ENCODE measurements at places on chromosomes 2 and 18. TPM values are rescaled to one million over a fixed set of nuclear protein-coding genes. Genes with fewer than 3 reads are reported as not detected.

The SLC5A7 gene
- not detected for total RNA-seq

The SCN3A gene
- total RNA-seq, result 0.36 TPM

The VPS4B gene
- 41.3 TPM for total RNA-seq

The AQP12B gene
- not detected for total RNA-seq

The ACVR2A gene
- total RNA-seq, result 7.6 TPM

The FNDC4 gene
- 6.3 TPM for total RNA-seq

The CCT7 gene
- total RNA-seq, result 500 TPM

The AGAP1 gene
- 7.8 TPM for total RNA-seq

The CNGA3 gene
- total RNA-seq, result not detected

The MTX2 gene
- total RNA-seq, result 60.8 TPM

The DCTN1 gene
- total RNA-seq, result 88.8 TPM

GRCh38 chr18:48751727-48752468, 198.9 kb downstream of the SMAD7 start:
- DNase-seq, result no peak

DNA sequence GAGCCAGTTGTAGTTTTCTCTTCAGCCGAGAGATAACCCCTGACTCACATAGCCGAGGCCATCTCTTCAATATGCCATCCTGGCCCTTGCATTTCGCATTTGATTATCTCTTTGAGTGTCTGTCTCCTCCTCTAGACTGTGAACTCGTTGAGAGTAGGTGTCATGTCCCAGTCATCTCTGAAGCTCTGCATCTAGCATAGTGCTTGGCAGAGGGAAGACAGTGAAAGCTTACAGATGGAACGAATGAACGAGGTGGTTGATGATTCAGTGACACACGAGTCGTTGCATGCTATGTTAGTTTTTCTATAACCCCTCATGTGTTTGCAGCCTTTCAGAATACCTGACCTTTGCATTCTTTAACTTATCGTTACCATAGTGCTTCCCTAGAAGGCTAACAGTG, 59.9 kb upstream of the CYRIA start:
- DNase-seq, result no peak

DNA sequence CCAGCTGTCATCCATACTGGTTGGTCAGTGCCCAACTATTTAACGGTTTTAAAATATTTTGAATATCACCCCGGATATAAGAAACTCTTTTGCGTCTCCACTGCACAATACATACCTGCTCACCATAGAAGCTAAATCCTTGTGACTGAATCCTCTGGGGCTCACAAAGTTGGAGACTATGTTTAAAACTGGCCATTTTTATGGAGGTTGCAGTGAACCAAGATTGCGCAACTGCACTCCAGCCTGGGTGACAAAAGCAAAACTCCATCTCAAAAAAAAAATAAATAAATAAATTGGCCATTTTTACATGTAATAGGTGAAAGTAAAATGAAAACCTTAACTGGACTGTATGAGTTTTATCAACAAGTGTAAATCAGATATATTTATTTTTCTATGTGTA, 55.6 kb upstream of the TMEM17 start:
- DNase-seq, result no peak

DNA sequence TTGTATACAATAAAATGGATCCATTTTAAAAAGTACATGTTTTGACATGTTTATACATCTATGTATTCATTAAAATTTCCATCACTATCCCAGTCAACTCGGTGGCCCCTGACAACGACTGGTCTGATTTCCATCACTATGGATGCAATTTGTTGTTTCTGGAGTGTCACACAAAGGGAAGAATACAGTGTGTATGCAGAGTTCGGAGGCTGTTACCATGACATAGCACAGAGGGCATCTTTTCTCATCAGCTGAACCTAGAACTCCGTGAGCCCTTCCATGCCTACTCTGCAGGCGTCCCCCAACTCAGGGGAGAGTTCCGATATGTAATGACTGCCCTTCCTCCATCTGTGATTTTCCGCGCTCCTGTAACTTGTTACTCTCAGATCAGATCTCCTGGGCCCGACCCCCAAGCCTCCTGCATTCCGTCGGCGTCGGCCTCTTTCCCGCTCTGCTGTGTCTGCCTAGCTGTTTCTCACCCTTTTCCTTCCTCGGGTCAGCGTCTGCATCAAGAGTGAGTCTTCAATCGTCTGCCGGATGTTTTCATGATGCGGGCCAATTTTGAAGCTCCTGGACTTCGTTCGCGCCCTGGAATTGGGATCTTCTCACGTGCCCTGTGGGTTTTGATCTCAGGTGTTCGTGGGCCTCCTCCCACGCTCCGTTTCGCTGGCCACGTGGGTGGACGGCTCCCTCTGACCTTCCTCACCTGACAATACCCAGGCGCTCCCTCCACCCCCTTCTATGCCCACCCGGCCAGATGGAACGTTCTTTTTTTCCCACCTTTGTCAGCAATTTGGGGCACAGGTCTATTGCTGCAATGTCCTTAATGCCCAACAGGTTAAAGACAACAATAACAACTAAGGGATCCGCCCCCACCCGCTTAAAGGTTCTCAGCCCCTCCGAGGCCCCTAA, 161.0 kb downstream of the TWIST2 start:
- DNase-seq, result no peak

- DNase-seq, result no peak
Observed at GRCh38 chr18:55179425-55179824, 220.2 kb upstream of the CCDC68 start.

GRCh38 chr2:129912871-129913694, 66.4 kb upstream of the RAB6C start:
- no peak for DNase-seq

GRCh38 chr2:127927384-127927783, 41.6 kb upstream of the AMMECR1L start:
- DNase-seq, result no peak

DNA sequence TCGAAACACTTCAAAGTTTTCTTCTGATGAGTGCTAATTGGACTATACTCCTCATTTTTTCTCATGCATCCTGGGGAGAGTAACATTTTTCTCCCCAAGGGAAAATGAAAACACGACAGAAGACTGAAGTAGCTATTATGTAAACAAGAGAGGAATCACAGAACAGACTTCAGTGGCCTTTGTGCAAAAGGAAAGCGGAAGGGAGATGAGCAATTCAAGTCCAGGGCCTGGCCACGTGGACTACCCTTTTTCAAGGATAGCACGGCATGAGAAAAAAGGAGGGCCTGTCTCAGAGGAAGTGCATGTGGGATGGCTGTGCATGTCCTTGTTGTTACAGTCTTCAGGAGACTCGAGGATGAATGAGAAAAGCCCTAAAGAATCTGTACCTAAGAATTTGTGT, 43.8 kb upstream of the KCNE4 start:
- DNase-seq, result peak; percentile 82

DNA sequence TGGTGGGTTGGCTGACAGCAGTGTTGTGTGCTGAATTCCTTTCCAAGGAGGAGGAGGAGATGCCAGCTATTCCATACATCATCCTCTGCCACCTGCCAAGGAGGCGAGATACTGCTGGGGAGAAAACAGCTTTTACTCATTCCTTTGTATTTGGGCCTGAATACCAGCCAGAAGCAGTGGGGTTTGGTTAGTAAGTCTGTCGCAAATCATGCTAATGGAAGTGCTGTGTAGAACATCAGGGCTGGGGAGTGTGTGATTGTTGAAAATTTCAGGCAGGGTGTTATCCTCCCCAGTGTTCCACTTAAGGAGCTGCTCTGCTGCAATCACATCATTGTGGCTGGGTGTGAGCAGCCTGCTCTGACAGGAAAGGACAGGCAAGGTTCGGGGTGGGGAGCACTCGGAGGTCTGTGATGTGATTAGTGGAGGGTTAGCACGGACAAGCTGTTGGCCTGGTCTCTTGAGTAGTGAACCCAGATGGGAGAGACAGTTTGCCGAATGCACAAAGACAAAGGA, 128.2 kb upstream of the DLX2 start:
- no peak for DNase-seq

DNA sequence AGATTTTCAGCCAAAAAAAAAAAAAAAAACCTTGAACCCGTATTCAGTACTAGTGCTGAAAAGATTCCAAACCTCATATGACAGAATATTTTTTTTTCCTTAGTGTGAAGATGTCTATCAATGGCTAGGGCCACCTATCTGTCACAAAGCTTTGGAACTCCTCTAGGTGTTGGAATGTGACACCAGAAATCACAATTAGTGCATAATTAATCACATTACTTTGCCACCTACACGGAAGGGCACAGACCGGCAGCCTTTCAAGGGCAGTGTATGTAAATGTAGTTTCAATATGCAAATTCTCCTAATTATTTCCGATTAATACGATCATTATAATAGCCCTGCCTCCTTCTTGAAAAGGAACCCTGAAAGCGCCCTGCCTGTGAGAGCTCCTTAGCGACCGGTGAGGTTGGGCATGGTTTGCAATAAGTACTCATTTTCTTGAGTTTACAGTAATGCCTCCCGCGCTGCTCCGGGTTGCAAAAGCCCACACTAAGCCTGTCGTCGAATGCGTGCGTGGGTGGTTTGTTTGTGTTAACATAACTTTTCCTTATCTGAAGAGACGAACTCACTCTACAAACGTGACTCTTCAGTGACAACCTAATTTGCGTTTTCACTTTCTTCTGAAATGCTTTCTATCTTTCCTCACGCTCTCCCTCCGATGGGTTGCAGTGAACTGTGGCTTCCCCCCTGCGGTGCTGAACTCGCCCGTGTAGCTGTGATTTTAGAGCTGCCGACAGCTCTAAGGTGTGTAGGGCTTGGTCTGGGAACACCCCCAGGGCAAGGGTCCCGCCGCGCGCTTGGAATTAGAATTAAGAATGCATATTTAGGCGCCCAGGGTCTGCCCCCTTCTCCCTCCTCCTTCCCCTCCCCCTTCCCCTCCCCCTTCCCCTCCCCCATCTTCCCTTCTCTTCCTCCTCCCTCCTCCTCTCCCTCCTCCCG, 765 bp upstream of the ID2 start:
- peak; percentile 66 for DNase-seq

GRCh38 chr2:57465067-57465466, 581.5 kb upstream of the VRK2 start:
- DNase-seq, result no peak

- DNase-seq, result peak; percentile 76
Observed at GRCh38 chr2:113806217-113806913, 49.9 kb upstream of the SLC35F5 start.

GRCh38 chr2:42984617-42985016, 192.2 kb upstream of the HAAO start:
- DNase-seq, result no peak

- no peak for DNase-seq
Observed at GRCh38 chr2:167331636-167332232, 443.5 kb downstream of the XIRP2 start.

- DNase-seq, result no peak
Observed at GRCh38 chr2:130871843-130872740, 35.4 kb downstream of the ARHGEF4 start.

DNA sequence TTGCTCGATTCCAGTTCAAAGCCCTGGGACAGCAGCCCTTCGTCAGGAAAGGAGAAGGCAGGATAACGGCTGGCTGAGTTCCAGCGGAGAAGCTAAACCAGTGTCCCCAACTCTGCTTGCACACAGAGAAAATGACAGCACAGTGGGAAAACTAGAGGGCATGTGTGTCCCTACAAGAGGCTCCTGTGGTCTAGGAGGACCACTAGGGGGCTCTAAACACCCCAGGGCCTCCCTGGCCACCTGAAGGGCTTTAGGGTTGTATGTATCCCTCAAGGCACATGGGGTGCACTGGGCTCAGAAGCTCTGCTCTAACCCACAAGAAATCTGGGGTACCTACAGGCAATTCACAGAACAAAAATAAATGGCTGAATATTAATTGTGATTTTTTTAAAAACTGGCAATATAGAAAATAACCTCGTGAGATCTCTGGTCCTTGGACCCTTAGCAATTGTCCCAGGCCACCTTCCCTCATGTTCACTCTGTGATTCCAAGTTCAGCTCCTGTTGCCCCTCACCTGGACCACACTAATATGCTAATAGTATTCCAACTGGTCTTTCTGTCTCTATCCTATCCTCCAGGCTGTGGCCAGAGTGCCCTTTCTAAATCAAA, 17.5 kb downstream of the STAT1 start:
- peak; percentile 44 for DNase-seq

- peak; percentile 41 for DNase-seq
Observed at GRCh38 chr2:55843096-55843993, 80.2 kb downstream of the EFEMP1 start.

DNA sequence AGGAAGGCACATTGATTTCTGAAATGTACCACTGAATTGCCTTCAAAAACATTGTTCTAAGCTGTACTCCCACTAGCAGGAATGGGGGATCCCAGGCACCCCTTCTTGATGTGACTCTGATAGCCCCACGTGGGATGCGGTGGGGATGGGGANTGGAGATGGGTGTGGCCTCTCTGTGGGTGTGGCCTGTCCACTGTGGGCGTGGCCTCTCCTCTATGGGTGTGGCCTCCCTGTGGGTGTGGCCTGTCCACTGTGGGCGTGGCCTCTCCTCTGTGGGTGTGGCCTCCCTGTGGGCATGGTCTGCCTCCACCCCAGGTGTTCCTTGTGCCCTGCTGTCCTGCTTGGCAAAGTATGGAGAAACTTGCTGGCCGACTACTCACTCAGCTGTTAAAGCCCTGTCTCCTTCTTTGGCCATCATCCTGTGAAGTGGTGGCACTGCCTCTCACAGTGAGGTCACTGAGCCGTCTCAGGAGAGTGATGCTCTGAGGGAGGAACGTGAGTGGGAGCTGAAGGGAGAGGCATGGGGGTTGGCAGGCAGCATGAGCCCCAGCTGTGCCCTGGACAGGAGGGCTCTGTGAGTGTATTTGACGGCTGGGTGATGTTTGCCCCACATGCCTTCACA, 6.7 kb upstream of the PARD6G start:
- DNase-seq, result no peak

GRCh38 chr2:218332920-218333645, 23.6 kb upstream of the CATIP start:
- no peak for DNase-seq

GRCh38 chr18:11199477-11199876, 50.1 kb upstream of the PIEZO2 start:
- DNase-seq, result no peak

GRCh38 chr2:133986081-133986837, 267.6 kb upstream of the MGAT5 start:
- peak; percentile 74 for DNase-seq

GRCh38 chr2:47270421-47270820, 115.3 kb upstream of the STPG4 start:
- DNase-seq, result no peak

DNA sequence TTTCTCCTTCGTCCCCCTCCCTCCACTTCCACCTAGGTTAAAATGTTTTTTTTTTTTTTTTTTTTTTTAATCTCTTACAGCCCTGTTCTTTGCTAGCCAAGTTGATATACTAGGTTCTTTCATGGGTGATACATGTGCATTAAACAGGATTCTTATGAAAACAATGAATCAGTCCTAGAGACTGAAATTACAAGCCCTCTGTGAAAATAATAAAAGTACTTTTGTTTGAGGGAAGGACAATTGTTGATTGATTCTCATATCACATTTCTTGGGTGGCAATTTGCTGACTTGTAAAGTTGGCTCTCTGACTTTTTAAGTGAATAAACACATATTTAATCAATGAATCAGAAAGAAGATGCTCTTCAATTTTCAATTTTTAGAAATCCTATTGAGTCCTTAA, 639.9 kb downstream of the LRP1B start:
- no peak for DNase-seq

DNA sequence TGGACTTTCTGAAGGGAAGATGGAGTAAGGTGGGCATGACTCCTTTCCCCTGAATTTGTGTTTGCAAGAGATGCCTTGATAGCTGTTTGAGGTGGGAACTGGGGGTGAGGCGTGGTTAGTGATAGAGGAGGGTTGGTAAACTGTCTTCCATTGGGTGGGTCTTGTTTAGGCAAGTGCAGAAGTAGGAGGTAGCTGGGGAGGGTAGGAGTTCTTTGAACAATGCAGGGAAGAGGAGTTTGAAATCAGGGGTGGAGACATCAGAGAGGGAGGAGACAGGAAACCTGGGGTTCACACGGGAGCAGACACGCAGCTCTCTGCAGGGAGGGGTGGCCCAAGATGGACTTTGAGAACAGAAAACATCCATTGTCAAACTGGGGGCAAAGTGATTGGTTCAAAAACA, 267.1 kb downstream of the TSN start:
- no peak for DNase-seq
